ENCODE measurements at places on chromosomes 6 and 20. TPM values are rescaled to one million over a fixed set of nuclear protein-coding genes. Genes with fewer than 3 reads are reported as not detected.

DNA sequence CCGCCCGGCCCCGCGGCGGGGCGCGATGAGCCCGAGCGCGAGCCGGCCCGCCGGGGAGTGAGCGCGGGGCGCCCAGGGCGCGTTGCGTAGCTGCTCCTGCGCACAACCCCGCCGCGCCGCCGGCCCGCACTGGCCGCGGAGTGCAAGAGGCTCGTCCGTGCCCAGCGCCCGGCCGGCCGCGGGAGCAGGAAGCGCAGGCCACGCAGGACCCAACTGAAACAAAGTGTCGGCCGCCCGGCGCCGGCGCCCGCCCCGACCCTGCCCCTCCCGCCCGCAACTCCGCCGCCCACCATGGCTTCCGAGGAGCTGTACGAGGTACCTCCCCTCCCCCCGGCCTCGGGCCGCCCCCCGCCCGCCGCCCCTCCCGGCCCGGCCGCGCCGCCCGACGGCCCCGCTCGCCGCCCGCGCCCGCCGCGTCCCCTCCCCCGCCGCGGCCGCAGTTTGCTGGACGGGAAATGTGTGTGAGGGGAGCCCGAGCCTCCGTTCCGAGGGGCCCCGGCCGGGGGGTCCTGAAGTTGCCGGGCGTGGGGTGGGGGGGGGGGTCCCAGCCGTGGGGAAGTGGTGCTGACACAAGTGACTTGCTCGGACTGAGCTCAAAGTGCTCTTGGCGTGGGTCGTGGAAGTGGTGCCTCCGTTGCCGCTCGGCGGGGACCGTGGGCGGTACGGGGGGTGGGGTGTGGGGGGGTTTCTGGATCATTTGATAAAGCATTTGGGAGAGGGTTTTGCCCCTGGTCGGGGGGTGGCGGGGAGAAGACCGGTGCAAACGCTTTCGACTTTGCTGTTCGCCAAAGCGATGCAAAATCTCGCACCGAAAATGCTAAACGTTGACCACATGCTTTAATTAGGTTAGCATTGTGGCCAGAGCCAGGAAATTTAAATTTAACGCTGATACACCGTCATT lies 539 bp downstream of the CDYL start:
- DNase-seq = peak; percentile 89

- DNase-seq = no peak
These were observed 100.6 kb downstream of the CRYBG1 start for GRCh38 chr6:106461084-106461483.

GRCh38 chr6:81751388-81752083 lies 945 bp downstream of the TENT5A start:
- DNase-seq = no peak

DNA sequence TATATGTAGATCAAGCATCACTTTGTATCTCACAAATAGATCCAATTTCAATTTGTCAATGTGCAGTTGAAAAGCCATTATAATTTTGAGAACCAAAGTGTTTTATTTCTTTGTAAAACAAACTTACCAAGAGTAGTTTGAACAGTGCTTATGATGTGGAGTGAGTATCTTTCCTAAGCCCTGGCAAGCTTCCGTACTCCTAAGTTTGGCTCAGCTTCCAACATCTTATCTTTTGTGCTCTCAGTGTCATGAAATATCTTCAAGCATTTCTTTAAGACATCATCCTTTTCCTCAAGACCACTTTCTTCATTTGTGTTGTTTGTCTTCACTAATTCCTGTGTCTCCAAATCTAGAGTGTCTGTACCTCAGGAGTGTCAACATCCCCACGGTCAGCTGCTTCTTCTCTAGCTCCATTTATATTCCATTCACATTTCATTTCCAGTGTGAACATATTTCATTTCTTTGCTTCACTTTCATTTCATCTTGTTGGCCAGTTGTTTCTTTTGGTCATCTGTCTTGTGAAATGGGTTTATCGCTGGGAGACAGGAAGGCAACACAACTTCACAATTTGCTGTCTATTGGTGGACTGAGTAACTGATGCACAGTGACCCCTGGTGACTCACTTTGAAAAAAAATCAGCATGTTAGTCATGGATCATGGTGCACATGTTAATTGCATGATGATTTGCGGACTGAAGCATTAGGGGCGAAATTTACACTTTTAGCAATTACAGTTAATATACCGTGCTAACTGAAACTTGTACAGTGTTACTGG lies 36.9 kb downstream of the SLC24A3 start:
- no peak for DNase-seq

DNA sequence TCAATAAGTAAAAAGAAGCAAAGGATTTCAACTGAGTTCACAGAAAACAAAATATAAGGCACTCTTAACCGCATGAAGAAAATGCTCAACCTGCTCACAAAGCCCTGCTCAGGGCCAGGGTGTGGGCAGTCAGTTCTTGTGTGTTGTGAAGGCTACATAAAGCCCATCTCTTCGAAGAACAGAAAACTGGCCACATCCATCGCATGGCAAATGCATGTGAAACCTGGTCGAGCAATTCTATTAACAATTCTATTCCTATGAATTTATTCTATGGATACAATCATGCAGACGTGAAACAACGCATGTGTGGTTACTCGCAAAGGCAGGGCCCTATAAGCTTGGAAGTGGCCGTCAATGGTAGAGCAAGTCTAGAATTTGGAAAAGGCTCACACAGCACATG lies 110.5 kb downstream of the PSMB1 start:
- no peak for DNase-seq

- no peak for DNase-seq
These were observed 66.4 kb upstream of the SLC22A23 start for GRCh38 chr6:3523271-3523670.

- no peak for DNase-seq
These were observed 40.4 kb downstream of the FAM8A1 start for GRCh38 chr6:17640477-17640917.

DNA sequence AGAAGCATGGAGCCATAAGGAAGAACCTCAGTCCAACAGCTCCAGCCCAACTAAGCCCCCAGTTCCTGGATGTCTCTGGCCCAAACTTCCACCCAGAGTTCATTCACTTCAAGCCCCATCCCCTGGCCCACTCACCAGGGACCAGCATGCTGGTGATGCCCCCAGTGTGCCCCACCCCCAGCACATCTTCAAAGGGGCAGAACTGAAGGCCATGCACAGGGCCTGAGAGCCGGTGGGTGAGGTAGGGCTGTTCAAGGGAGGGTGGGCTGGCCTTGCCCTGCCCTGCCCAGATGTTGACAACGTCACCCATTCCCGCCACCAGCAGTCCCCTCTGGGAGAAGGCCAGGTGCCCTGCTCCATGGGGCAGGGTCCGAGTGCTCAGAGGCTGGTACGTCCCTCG lies 3.6 kb downstream of the B3GALT4 start:
- DNase-seq = no peak

GRCh38 chr6:43465948-43466347 lies 10.6 kb upstream of the DLK2 start:
- DNase-seq = no peak

GRCh38 chr20:22916021-22916842 lies 118.9 kb upstream of the SSTR4 start:
- no peak for DNase-seq

DNA sequence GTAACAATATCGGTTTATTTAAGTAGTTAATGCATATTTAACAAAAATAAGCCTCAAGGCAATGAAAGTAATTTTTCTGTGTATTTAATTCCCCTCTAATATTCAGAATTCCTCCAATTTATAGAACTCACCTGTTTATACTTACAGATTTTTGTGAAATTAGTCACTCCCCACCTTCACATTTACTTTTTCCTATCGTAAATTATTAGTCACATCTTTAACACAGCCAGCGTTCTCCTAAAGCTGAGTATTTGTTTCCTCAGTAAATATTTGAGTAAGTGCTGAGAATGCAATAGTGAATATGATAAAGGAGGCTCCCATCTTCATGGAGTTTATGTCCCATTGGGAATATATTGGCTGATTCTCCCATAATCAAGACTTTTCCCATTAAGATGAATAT lies 88.0 kb downstream of the SYCP2 start:
- no peak for DNase-seq

- no peak for DNase-seq
These were observed 291.8 kb downstream of the BMP7 start for GRCh38 chr20:56974499-56975250.

DNA sequence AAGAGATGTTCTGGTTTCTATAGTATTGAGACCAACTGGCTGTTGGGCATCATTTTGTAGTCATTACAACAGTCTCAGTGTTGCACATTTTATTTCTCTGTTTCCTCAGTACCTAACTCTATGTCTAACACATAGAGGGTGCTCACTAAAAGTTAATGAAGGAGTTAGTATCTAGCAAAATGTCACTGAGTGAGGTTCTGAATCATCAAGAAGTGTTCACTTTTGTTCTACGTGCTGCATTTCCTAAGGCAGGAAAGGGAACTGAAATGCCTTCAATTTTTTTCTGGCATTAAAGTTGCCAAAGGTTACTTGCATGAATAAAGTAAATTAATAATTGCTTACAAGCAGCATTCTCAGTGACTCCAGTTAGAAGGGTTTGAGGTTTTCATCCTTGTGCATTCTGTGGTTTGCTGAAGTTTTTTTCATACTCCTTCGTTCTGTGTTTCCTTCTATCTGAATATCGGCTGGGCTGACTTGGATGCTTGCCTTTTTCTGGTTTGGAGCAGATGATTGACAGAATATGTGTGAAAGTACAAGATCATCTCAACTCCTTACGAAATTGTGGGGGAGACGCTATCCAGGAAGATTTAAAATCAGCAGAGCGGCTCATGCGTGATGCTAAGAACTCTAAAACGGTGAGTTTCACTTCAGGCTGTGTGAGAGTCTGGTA lies 114.5 kb upstream of the SCGN start:
- no peak for DNase-seq

DNA sequence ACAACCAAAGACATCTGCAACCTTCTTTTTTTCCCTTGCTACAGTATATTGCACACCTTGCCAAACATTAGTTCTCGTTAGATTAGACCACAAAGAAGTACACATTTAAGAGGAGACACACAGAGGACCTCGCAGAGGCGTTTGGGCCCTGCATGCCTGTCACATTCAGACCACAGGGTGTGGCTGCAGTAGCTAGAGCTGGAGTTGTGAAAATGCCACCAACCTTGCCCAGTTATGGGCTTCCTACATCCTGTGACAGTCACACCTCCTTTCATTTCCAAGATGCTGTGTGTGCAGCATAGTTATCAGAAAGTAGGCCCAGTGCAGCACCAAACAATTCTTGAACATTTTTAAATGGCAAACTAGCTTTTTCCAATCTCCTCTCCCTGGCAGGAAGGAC lies 2.4 kb downstream of the SYNE1 start:
- no peak for DNase-seq

- DNase-seq = no peak
These were observed 6.0 kb upstream of the PRDM1 start for GRCh38 chr6:106079961-106080762.

GRCh38 chr20:58718729-58719128 lies 26.1 kb downstream of the NPEPL1 start:
- DNase-seq = no peak

GRCh38 chr6:15642276-15642675 lies 20.6 kb downstream of the DTNBP1 start:
- no peak for DNase-seq

FNDC1 gene
- not detected for polyA plus RNA-seq

GJE1 gene
- not detected for polyA plus RNA-seq

MUC21 gene
- not detected for polyA plus RNA-seq

TMEM200A gene
- polyA plus RNA-seq = 36.0 TPM

PFDN4 gene
- polyA plus RNA-seq = 51.4 TPM

PAX1 gene
- polyA plus RNA-seq = not detected

IMPG1 gene
- not detected for polyA plus RNA-seq

TPD52L1 gene
- polyA plus RNA-seq = 0.13 TPM

EBF4 gene
- polyA plus RNA-seq = 15.9 TPM

BFSP1 gene
- polyA plus RNA-seq = 7.1 TPM

NMBR gene
- not detected for polyA plus RNA-seq

GRM1 gene
- 0.05 TPM for polyA plus RNA-seq
